ENCODE measurements at places on chromosomes 2 and 18. TPM values are rescaled to one million over a fixed set of nuclear protein-coding genes. Genes with fewer than 3 reads are reported as not detected.

DNA sequence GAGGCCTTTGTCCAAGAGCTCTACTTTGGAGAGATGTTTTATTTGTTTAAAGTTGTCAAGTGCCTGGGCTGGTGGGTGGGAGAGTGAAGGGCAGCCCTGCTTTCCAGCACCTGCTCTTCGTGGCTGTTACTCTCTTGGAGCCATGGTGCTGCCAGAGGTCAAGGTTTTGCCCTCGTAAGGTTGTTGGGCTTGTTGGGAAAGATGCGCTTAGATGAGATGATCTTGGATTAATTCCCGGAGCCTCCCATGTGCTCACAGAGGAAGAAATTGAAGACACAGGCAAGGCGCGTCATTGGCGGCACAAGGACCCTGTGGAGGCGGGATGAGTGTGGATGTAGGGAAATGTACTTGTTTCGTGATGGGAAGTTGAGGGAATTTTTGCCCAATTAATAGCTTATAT is 27.9 kb downstream of the ZCCHC2 start:
- no peak for DNase-seq

DNA sequence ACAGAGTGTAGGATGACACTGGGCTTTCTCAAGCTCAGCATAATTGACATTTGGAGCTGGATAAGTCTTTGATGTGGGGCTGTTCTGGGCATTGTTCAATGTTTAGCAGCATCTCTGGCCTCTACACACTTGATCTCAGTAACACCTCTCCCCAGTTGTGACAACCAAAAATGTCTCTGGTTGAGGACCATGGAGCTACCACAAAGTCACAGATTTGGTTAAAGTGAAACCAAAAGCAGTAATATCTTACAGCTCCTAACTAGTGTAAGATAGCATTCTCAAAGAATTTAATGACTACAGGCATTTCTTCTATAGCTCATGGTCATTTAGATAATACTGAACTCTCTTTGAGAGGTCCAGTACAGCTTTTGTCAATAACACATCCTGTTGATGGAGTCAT is 23.4 kb upstream of the PAX3 start:
- DNase-seq = no peak

GRCh38 chr18:35467624-35468016 is 30.1 kb downstream of the INO80C start:
- no peak for DNase-seq

DNA sequence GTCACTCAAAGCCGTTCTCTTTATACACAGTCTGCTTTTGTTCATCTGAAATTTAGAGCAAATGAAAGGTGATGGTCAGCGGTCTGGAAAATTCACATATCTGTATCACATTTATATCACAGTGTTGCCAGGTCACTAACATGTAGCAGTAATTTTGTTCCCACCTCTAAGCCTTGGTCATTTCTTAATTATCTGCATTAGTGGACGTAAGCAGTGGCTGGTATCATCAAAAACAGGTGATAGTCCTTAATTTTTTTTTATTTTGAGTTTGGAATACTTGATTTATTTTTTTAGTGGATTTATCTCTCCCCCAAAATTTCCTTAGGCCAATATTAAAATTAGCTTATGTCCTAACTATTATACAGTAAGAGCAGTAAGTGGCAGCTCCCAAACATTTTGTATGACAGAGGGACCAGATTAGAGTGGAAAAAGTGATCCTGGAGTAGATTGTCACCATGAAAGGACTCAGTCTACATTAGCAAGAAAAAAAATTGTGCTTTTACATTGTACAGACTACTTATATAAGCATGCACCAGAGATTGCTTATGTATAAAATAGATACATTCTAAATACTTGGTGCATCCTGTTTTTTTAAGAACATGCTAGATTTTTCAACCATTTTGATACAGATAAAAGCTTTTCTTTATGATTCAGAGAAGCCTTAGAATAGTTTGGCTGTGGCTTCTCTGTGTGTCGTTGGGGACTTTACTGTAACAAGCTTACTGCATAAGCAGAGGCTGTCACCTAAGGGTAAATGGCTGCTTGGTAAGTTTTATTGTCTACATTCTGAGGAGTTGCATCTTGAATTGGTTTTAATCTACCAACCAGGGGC is 65.0 kb downstream of the MAPRE2 start:
- DNase-seq = no peak

GRCh38 chr2:150911766-150912280 is 349.8 kb downstream of the RBM43 start:
- DNase-seq = peak; percentile 97

DNA sequence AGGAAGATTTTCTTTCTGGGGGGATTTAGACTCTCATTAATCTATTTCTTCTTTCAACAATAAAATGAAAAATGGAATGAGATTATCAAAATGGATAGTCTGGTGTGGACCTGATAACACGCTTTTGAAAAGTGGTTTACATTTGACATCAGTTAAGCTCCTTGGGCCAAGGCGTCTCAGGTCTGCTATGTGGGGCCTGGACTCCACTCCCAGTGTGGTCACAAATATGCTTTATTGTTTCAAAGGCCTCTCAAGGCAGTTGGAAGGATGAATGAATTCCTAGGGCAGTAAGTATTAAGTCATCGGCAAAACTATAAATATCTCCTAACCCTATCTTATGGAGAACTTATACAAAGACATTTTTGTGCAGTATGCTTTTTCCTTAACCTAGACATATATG is 74.5 kb downstream of the ETAA1 start:
- no peak for DNase-seq

DNA sequence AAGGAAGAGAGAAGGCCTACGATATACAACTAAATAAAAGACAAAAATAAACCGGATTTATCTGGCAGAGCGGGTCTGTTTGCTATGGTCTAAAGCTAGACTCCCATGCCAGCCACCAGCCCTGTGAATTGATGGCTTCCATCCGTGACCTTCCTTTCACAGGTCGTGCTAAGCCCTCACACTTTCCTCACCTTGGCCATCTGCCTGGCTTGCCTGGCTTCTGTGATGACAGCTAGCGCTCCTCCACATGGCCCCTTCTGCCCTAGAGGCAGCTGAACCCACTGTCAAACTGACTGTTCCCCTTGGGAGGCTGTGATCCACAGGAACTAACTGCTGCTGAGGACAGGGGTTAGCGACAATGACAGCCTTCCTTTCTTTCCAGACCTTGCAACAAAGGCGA is 32.5 kb downstream of the GAREM1 start:
- DNase-seq = no peak

DNA sequence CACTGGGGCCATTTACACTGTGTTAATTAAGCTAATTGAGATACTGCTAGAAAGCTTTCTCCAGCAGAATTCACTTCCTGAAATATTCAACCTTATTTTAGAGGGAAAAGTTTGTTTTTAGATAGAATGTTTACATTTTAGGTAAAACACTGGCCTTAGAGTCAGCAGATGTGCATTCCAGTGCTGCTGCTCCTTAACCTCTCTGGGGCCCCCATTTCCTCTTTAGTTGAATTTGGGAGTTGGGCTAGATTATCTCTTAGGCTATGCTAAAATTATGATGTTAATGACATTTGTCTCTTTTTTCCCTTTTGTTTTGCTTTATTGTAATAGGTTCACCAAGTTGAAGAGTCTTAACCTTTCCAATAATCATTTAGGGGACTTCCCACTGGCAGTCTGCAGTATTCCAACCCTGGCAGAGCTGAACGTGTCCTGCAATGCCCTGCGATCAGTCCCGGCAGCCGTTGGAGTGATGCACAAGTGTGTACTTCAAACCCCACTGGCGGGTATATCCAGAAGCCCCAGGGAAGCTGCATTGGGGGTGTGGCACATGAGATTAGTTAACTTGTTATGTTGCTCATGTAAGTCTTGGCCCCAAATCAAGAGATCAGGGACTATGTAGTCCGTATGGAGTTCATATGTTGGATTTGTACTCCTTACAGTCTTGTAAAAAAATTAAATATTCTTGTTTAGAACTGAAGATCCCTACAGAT is 179.5 kb downstream of the PHLPP1 start:
- DNase-seq = peak; percentile 51

- DNase-seq = peak; percentile 49
These were observed 691 bp downstream of the BIRC6 start for GRCh38 chr2:32357318-32358110.

- DNase-seq = no peak
These were observed 495.8 kb downstream of the NRXN1 start for GRCh38 chr2:50535971-50536759.

GRCh38 chr2:128834880-128835252 is 516.2 kb upstream of the HS6ST1 start:
- no peak for DNase-seq

- peak; percentile 70 for DNase-seq
These were observed 84.2 kb upstream of the LAPTM4A start for GRCh38 chr2:20135631-20136050.

- DNase-seq = no peak
These were observed 44.1 kb downstream of the MRPS5 start for GRCh38 chr2:95077530-95077825.

- peak; percentile 78 for DNase-seq
These were observed 23.6 kb downstream of the FZD5 start for GRCh38 chr2:207746131-207746530.

GRCh38 chr18:77177009-77177408 is 44.4 kb upstream of the MBP start:
- DNase-seq = peak; percentile 30

- peak; percentile 89 for DNase-seq
These were observed 371.8 kb upstream of the SLC14A2 start for GRCh38 chr18:45243340-45244110.

- no peak for DNase-seq
These were observed 218.2 kb downstream of the ARL4C start for GRCh38 chr2:234278556-234279255.

- DNase-seq = no peak
These were observed 69.3 kb upstream of the ITGB6 start for GRCh38 chr2:160269365-160269764.

GRCh38 chr18:62810682-62811081 is 95.3 kb downstream of the PHLPP1 start:
- no peak for DNase-seq

GRCh38 chr2:102129082-102129481 is 13.5 kb upstream of the IL1R1 start:
- DNase-seq = no peak

DNA sequence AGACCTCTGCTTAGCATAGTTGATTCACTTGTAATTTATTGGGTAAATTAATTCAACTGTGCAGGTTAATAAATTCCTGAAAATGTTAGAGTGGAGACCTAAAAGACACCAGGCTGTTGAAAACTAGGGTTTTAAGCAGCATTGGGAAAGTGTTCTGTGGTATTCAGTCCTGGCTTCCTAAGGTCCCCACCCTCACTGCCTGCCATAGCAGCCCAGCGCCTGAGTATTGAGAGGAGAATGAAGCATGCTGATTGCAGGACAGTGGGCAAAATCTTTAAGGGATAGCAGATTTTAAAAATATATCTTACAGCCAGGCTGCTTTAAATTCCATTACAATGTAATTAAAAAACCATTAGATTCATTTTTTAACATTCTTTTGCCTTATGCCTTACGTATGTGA is 20.6 kb downstream of the MEIS1 start:
- DNase-seq = no peak

- no peak for DNase-seq
These were observed 672.5 kb downstream of the LRP1B start for GRCh38 chr2:141458351-141458750.

DNA sequence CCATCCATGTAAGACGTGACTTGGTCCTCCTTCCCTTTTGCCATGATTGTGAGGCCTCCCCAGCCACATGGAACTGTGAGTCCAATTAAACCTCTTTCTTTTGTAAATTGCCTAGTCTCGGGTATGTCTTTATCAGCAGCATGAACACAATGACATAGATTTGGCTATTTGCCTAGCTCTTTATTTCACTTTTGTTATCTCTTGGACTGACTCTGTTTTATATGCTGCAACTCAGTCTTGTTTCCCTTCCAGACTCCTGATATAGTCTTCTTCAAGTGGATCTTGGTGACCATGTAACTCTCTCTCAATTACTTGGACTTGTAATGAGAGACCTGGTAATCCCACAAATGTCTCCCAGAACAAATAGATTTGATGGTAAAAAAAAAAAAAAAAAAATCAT is 627.6 kb downstream of the CCDC85A start:
- no peak for DNase-seq

DNA sequence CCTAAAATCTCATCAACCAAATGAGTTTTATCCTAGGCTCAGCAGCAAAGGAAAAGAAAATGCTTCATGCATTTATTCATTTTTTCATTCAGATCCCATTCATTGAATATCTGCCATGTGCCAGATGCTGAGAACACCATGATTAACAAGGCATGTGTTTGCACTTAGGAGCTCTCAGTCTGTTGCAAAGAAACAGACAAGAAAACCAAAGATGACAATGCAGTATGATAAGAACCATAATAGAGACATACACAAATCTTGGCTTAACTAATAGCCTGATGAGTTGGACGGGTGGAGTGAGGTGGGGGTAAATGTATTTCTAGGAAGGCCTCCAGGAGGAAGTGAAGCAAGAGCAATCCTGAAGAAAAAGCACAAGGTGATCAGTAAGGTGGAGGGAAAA is 177.8 kb upstream of the SCN7A start:
- no peak for DNase-seq

GRCh38 chr18:76604935-76605240 is 109.8 kb upstream of the ZNF516 start:
- peak; percentile 27 for DNase-seq

DNA sequence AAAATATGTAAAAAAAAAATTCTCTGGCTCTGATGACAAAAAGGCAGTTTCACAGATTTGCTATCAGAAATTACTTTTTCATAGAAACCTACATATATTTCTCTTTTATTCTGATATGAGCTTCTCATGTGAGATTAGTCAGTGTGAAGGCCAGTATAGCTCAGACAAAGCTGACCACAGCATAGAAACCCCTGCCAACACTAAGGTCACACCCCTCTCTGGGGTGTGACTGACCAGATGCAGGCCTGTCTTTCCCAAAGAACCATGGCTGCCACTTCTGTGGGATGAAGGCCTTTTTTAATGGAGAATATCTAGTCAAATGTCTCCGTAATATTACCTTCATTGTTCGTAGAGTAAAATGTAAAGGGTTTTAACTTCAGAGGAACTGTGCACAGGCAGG is 330.3 kb upstream of the KCNJ3 start:
- no peak for DNase-seq

- no peak for DNase-seq
These were observed 338.0 kb downstream of the TNS1 start for GRCh38 chr2:217664761-217665160.

GRCh38 chr2:218041302-218042168 is 27.5 kb upstream of the RUFY4 start:
- DNase-seq = no peak

DNA sequence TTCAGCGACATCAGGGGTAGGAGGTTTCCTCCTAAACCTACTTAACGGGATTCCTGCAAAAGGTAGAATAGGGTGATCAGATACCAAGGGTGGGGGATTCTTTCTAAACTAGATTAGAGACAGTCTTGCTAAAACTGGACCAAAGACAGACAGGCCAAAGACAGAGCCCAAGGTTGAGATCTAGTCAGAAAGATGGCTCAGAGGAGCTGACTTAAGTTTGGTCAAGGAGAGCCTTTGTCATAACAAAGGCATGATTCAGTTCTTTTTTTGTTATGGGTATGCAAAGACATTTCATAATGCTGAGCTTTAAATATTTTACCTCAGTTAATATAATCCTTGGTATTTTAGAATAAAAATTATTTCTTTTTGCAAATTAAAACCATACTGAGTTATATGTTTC is 17.8 kb upstream of the GPR75 start:
- DNase-seq = no peak

CAPN14 gene
- under 0.01 TPM for total RNA-seq

SH3RF3 gene
- 11.9 TPM for total RNA-seq

TNFRSF11A gene
- total RNA-seq = under 0.01 TPM

KIF5C gene
- total RNA-seq = under 0.01 TPM

TBR1 gene
- under 0.01 TPM for total RNA-seq

NEB gene
- under 0.01 TPM for total RNA-seq

PTCD3 gene
- total RNA-seq = 63.1 TPM

MATN3 gene
- 3.9 TPM for total RNA-seq

KCNK3 gene
- total RNA-seq = under 0.01 TPM

LTBP1 gene
- total RNA-seq = 33.7 TPM

CYS1 gene
- total RNA-seq = 1.6 TPM

METTL21A gene
- total RNA-seq = 13.0 TPM

CD226 gene
- 0.97 TPM for total RNA-seq

Measured in fibroblast of villous mesenchyme (primary cell).